ENCODE measurements at places on chromosomes 7 and 10. TPM values are rescaled to one million over a fixed set of nuclear protein-coding genes. Genes with fewer than 3 reads are reported as not detected.
A peak's percentile ranks its signal among the peaks of the same experiment; 100 is the strongest.

- DNase-seq = no peak
These were observed 132.4 kb upstream of the PTN start for GRCh38 chr7:137475966-137476365.

GRCh38 chr7:117873310-117874190, at the start of gene CTTNBP2:
CTTNBP2 (minus strand) TSS chr7:117873441; CDS start chr7:117873415, 26 bp downstream.
- peak; percentile 90 for DNase-seq

The SUN3 gene
- not detected for total RNA-seq

GRCh38 chr7:106256144-106256543, 28.6 kb downstream of the NAMPT start:
- no peak for DNase-seq

The APBB1IP gene
- total RNA-seq = not detected

The AGBL3 gene
- total RNA-seq = 2.1 TPM

- DNase-seq = no peak
These were observed 1.6 kb downstream of the PRRT4 start for GRCh38 chr7:128359939-128360338.

GRCh38 chr7:101744588-101744987, 72.8 kb upstream of the CUX1 start:
- no peak for DNase-seq

- DNase-seq = peak; percentile 78
These were observed 757 bp downstream of the EIF3A start for GRCh38 chr10:119079599-119080520.

The SPACDR gene
- total RNA-seq = 0.71 TPM

GRCh38 chr7:158283016-158283974, 304.3 kb downstream of the PTPRN2 start:
- no peak for DNase-seq

- DNase-seq = no peak
These were observed 84.7 kb upstream of the TRIL start for GRCh38 chr7:29042824-29043231.

- no peak for DNase-seq
These were observed 71.4 kb downstream of the ELMO1 start for GRCh38 chr7:37377231-37377630.

- DNase-seq = peak; percentile 49
These were observed 87.2 kb downstream of the CALD1 start for GRCh38 chr7:134866617-134867016.

The NEUROG3 gene
- not detected for total RNA-seq

- DNase-seq = no peak
These were observed 13.2 kb downstream of the RASGEF1A start for GRCh38 chr10:43253461-43254198.

The SPDYE6 gene
- total RNA-seq = not detected

DNA sequence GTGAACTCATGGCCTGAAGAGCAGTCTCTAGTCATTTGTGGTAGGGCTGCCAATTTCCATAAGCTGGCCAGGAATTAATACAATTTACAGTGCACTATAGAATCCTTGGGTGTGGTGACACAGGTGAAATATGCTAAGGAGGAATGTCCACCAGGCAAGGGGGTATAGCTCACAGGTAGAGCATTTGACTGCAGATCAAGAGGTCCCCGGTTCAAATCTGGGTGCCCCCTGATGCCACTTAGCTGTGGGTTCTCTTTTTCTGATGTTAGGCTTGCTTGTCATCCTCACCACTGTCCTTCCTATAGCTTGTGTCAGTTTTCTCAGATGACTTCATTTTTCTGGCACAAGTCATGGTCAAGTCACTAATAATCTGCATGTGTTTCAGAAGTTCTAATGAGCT, 108.7 kb downstream of the ZNF467 start:
- DNase-seq = no peak

DNA sequence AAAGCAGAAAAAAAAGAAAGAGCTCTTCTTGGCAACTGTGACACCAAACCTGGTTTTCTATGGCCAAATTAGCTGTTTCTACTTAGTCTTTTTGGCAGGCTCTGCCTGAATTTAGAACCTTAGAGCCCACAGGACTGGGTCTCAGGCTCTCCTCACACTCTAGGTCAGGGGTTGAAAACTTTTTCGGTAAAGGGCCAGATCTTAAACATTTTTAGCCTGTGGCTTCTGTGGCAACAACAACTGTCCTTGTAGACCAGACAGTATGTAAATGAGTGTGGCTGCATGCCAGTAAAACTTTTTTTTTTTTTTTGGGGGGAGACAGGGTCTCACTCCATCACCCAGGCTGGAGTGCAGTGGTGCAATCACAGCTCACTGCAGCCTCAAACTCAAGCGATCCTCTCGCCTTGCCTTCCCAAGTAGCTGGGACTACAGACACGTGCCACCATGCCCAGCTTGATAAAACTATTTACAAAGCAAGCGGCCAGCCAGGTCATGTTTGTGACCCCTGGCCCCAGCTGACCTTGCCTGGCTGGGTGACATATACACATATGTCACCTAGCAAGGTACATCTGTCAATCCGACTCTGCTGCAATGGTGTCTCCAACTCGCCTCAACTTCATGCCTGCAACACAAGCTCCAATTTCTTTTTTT, 17.4 kb downstream of the KPNA7 start:
- no peak for DNase-seq

The ZP3 gene
- 1.7 TPM for total RNA-seq

DNA sequence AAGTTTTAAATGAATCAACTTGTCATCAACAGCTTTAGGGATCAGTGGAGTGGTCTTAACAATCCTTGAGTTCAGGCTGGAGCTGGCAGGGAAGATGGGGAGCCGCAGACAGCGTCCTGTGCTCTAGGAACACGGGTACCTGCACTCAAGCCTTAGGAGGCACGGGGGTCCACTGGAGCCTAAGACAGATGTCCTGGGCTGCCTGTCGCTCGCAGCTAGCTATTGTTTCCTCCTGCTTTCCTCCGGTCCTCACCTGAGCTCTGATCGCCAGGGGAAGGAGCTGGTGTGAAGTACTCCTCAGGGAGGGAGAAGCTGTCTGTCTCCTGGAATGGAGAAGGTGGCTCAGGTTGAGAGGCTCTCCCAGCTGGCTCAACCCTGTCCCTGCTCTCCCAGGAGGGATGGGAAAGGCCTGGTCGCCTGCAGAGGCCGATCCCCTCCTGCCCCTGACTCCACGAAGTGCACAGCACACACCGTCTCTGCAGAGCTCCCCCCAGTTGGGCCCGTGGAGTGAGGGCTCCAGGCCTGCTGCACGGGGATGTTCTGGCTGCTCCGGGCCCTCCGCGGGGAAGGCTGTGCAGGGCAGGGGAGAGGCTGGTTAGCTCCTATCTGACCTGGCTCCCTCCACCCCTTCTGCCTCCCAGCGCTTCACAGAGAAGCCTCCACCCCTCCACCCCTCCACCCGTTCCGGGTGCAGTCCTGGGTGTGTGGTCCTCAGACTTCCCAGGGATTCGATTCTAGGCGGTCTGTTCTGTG, 14.5 kb upstream of the PYROXD2 start:
- DNase-seq = no peak

- no peak for DNase-seq
These were observed 41.3 kb downstream of the LRMDA start for GRCh38 chr10:75472685-75473084.

- DNase-seq = peak; percentile 31
These were observed 6.0 kb downstream of the TEX47 start for GRCh38 chr7:88789480-88790064.

DNA sequence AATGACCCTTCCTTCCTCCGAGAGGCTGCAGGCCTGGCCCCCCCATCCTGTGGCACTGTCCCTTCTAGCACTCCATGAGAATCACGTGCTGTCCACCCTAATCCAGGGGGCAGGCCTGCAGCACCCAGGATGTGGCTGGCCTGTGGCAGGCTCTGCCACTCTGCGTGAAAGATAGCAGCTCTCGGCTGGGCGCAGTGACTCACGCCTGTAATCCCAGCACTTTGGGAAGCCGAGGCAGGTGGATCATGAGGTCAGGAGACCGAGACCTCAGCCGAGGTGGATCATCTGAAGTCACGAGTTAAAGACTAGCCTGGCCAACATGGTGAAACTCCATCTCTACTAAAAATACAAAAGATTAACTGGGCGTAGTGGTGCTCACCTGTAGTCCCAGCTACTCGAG, 18.9 kb upstream of the LFNG start:
- no peak for DNase-seq

The DLX6 gene
- not detected for total RNA-seq

The C10orf62 gene
- not detected for total RNA-seq

GRCh38 chr7:18513343-18513742, 17.8 kb downstream of the HDAC9 start:
- DNase-seq = no peak
